Dorsolateral prefrontal cortex (tissue), 122 donors: ENCODE measurements at places on chromosomes 3 and 15. TPM values are rescaled to one million over a fixed set of nuclear protein-coding genes. Genes with fewer than 3 reads are reported as not detected.

LRTM1 gene
- total RNA-seq = not detected

SLC9A9 gene
- 17.6 TPM for total RNA-seq

CCDC33 gene
- total RNA-seq = 0.30 TPM

CNTN3 gene
- total RNA-seq = 46.3 TPM

ARPIN gene
- 17.2 TPM for total RNA-seq

TRIM42 gene
- not detected for total RNA-seq

ITGA11 gene
- 4.3 TPM for total RNA-seq

GRM2 gene
- 23.5 TPM for total RNA-seq
